ENCODE measurements at places on chromosomes 16 and 17.

GRCh38 chr17:10314329-10314728, 58.5 kb downstream of the MYH13 start:
- DNase-seq: no peak

DNA sequence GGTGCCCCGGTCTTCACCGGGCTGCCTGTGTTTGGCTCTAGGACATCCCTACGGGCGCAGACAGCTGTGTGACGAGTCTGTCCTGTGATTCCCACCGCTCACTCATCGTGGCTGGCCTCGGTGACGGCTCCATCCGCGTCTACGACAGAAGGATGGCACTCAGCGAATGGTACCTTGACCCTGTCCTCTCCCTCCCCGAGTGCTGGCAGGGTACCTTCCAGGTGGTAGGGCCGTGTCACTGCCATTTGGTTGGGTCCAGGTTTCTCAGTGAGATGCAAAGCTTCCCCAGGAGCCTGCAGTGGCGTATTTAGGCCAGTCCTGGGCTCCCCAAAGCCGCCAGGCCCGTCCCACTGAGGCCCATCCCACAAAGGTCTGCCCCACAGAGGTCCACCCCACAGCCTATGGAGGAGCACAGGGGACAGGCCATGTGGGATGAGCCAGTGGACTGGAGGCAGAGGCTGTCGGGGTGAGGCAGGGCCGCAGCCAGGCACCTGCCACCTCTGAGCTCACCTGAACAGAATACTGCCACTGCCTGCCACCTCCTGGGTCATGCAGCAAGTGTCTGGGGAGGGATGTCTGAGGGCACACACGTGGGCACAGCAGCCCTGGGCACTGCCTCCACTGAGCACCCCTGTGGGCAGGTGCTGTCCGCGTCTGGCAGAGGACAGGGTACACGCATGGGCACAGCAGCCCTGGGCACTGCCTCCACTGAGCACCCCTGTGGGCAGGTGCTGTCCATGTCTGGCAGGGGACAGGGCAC, 31.4 kb upstream of the CHMP6 start:
- DNase-seq: no peak

- DNase-seq: no peak
Measured at GRCh38 chr16:70151391-70151790, 22.2 kb upstream of the CLEC18C start.

GRCh38 chr17:39659279-39660010, 5.7 kb upstream of the TCAP start:
- no peak for DNase-seq

DNA sequence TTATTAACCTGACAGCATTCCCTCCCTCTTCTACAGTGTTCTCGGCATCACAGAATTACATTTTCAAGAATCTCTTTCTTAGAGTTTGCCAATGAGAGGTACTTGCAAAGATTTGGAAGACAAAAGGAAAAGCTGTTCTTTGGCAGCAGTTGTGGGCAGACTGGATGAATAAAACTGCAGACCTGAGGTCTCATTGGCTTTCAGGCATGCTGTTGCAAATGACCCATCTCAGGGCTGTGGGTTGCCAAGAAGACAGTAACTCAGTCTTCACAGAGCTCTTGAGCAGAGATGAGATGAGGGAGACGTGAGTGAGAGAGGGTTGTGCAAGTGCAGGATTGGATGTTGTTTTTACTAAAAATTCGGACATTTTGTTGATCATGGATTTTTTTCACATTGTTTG, 11.3 kb upstream of the USP31 start:
- no peak for DNase-seq

- DNase-seq: no peak
Measured at GRCh38 chr16:68839831-68840230, 3.5 kb upstream of the TANGO6 start.

DNA sequence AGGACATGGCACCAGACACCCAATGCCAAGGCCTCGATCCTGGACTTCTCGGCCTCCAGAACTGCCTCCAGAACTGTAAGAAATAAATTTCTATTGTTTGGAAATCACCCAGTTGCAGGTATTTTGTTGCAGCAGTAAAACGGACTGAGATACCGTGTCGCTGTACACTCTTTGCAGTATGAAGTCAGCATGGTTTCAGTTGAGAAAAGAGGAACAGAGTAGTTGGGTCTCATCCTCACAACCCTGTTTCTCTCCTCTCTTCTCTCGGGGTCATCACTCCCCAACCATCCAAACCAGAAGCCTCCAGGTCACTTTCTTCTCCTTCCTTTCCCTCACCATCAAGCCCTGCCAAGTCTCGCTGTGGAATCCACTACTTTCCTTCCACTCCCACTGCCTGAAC, 77.8 kb downstream of the ADCY9 start:
- no peak for DNase-seq

- DNase-seq: no peak
Measured at GRCh38 chr17:8681170-8681949, 50.8 kb upstream of the MYH10 start.

DNA sequence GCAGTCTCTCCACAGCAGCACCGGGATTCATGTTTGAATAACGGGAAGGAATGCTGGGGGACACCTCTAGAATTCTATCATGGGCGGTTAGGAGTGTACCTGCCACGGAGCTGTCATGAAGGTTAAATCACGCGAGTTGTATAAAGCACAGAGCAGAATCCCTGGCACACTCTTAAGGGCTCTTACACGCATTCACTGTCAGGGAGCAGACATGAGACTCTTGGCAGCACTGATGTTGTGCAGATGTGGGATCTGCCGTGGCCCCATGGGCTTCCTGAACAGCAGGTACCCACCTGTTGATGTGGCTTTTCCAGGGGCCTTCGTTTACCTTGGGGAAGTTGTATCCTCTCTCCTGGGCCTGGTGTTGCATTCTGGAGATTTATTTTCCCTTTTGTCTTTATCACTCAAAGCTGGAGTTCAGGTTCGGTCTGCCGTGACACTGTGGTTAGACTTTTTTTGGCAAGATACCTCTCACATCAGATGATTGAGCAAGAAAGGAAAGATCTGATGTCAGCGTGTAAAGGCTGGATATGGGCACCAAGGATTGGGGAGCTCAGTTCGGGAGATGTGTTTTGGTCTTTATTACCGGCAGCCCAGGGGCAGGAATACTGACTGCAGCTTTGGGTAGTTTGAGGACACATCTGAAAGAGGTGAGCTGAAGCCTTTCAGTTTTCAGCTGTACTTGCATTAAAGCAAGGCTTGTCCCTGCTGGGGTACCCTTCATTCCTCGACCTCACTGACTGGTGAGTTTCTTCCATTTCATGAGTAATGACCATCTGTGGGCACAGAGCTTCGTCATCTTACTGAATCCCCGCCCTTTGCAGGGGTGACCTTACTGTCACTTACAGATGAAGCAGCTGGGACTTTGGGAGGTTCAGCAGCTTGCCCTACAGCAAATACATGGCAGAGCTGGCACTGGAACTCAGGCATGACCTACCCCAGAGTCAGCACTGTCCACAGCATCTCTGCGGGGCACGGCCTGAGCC, 19.3 kb downstream of the KNOP1 start:
- no peak for DNase-seq

- no peak for DNase-seq
Measured at GRCh38 chr16:16059895-16060590, 110.6 kb downstream of the ABCC1 start.
